Cardiac atrium fibroblast (primary cell): ENCODE measurements at places on chromosomes 12 and 14. TPM values are rescaled to one million over a fixed set of nuclear protein-coding genes. Genes with fewer than 3 reads are reported as not detected.

The PMCH gene
- total RNA-seq = not detected in 2 replicates

The DTX1 gene
- total RNA-seq = under 0.01 TPM in 1 of 2 replicates, not detected in the other

The PTPN11 gene
- total RNA-seq = 56.5 and 79.4 TPM in 2 replicates

The RFX4 gene
- total RNA-seq = not detected in 2 replicates
